Ascending aorta (tissue), 2 donors: ENCODE measurements at places on chromosomes 1 and 21. TPM values are rescaled to one million over a fixed set of nuclear protein-coding genes. Genes with fewer than 3 reads are reported as not detected.

Gene CA6
- total RNA-seq, result not detected

- H3K27ac ChIP-seq, result no peak overlapping the region
- no peaks in the 10 kb centered on the region for H3K27me3 ChIP-seq
- no peak for DNase-seq
Observed at GRCh38 chr1:233738850-233739249, 124.9 kb downstream of the KCNK1 start.

DNA sequence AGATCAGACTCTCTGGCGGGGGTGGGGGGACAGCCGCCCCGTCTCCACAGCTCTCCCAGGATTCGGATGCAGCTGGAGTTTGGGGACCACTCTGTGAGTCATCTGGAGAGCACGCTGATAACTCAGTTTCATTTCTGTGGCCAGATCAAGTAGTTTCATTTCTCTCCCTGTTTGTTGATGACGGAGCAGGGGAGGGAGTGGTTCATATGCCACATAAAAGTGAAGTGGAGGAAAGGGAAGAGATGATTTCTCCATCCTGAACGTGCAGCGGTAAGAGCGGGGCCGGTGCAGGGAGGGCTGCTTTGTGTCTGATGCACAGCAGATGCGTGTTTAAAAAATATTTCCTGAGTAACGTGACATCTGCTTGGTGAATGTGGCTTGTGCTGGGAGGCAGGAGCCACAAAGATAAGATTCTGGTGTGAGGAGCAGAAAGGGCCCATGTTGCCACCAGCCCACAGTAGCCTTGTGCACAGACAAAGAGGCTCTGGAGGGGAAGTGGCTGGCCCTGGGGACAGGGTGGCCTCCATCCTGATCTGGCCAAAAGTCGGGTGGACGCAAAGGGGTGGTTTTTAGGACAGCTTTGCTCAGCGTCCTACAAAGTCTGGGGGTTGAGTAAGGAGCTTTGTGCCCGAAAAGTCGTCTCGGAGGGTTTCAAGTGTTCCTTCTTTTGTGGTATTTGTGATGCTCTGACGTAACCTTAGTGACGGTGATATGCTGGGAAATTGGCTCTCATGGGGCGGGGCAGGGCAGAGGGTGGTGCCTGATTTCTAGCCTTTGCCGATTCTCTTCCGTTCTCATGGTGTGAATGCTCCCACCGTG, at the start of gene MX2:
MX2 (plus strand) TSS at position 242 of the 819 bp plus-strand sequence. CDS start 14,880 bp downstream, outside the sequence.
- peak; percentile 84 for DNase-seq
- peak within 1 kb of the TSS; percentile 57 for H3K27ac ChIP-seq
- H3K4me1 ChIP-seq, result no peaks in the 10 kb centered on the region
- no peaks in the 10 kb centered on the region for H3K27me3 ChIP-seq
- peak within 1 kb of the TSS; percentile 52 for H3K4me3 ChIP-seq

GRCh38 chr1:173864179-173864867, 3.5 kb downstream of the GAS5 start:
- H3K4me1 ChIP-seq, result peaks cover 10% of the 10 kb centered on the region
- H3K4me3 ChIP-seq, result no peak overlapping the region
- no peak for DNase-seq
- H3K27ac ChIP-seq, result no peak overlapping the region

DNA sequence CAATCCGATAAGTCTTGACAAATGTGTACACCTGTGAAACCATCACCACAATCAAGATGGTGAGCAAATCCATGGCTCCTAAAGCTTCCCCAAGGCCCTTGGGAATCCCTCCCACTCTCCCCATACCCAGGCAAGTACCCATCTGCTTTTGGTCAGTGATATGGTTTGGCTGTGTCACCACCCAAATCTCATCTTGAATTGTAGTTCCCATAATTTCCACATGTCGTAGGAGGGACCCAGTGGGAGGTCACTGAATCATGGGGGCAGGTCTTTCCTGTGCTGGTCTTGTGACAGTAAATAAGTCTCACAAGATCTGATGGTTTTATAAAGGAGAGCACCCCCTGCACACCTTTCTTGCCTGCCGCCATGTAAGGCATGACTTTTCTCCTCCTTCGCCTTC, 14.6 kb upstream of the GUCA2B start:
- no peaks in the 10 kb centered on the region for H3K36me3 ChIP-seq
- no peak for DNase-seq
- H3K27ac ChIP-seq, result no peak overlapping the region
- no peaks in the 10 kb centered on the region for H3K27me3 ChIP-seq

- peaks cover 20% of the 10 kb centered on the region for H3K4me1 ChIP-seq
- H3K27me3 ChIP-seq, result no peaks in the 10 kb centered on the region
- peak overlapping the region; percentile 100 for H3K27ac ChIP-seq
- DNase-seq, result peak; percentile 82
Observed at GRCh38 chr1:183023601-183024316, 539 bp downstream of the LAMC1 start.

Gene HUNK
- 0.64 TPM for total RNA-seq

GRCh38 chr21:15408089-15408488, 321.7 kb upstream of the USP25 start:
- no peaks in the 10 kb centered on the region for H3K27me3 ChIP-seq
- no peaks in the 10 kb centered on the region for H3K4me1 ChIP-seq
- no peak for DNase-seq
- no peak overlapping the region for H3K4me3 ChIP-seq

DNA sequence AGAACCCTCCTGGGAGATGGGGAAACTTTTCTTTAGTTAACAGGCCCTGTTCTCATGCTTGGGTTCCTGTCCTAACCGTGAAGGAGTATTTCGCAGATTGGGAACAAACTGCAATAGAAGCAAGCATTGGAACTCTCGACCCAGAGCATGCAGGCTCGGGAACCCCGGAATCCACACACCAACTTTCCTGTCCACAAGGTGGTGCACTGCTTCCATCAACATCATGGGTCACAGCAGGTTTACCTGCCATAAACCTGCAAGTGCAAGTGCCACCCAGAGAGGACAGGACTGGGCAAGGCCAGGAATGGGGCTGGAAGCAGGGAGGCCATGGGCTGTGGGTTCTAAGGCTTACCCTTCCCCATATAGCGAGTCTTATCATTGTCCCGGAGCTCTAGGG, 6.9 kb downstream of the ENO1 start:
- H3K36me3 ChIP-seq, result peaks cover 74% of the 10 kb centered on the region
- H3K4me3 ChIP-seq, result no peak overlapping the region
- DNase-seq, result no peak
- H3K27ac ChIP-seq, result no peak overlapping the region
- peaks cover 37% of the 10 kb centered on the region for H3K4me1 ChIP-seq

- peaks cover 7% of the 10 kb centered on the region for H3K36me3 ChIP-seq
- peaks cover 5% of the 10 kb centered on the region for H3K4me1 ChIP-seq
- no peak overlapping the region for H3K4me3 ChIP-seq
- DNase-seq, result no peak
- no peak overlapping the region for H3K27ac ChIP-seq
- no peaks in the 10 kb centered on the region for H3K27me3 ChIP-seq
Observed at GRCh38 chr1:109671067-109671466, 3.2 kb downstream of the GSTM2 start.

DNA sequence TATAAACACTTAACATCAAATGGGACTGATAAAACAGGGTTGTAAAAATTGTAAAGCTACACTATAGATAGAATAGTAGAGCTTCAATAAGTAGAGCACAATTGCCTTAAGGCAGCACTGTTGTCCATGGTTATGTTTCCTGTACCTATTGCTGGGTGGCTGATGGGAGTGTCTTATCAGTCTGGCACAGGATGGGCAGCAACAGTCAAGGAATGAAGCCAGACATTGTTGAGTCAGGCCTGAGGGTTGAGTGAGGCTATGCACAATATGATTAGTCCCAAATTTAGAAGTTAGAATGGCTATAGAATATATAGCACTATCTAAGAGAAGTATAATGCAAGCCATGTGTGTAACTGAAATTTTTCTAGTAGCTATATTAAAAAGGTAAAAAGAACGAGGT, 25.0 kb upstream of the CD1D start:
- H3K4me1 ChIP-seq, result no peaks in the 10 kb centered on the region
- H3K36me3 ChIP-seq, result no peaks in the 10 kb centered on the region
- no peak overlapping the region for H3K27ac ChIP-seq

Gene FCRL1
- not detected for total RNA-seq

Gene LY9
- total RNA-seq, result 0.11 TPM

Gene ADAMTS4
- total RNA-seq, result 109 TPM

GRCh38 chr1:153881751-153882150, 41.0 kb downstream of the GATAD2B start:
- no peaks in the 10 kb centered on the region for H3K27me3 ChIP-seq
- peak overlapping the region; percentile 22 for H3K4me3 ChIP-seq
- DNase-seq, result no peak
- peaks cover 12% of the 10 kb centered on the region for H3K4me1 ChIP-seq
- no peaks in the 10 kb centered on the region for H3K36me3 ChIP-seq

- H3K4me1 ChIP-seq, result no peaks in the 10 kb centered on the region
- H3K27ac ChIP-seq, result no peak overlapping the region
- H3K36me3 ChIP-seq, result peaks cover 17% of the 10 kb centered on the region
- no peaks in the 10 kb centered on the region for H3K27me3 ChIP-seq
- DNase-seq, result no peak
Observed at GRCh38 chr21:41837756-41838297, 41.3 kb downstream of the PRDM15 start.
